NCI-H2171 (cell line): ENCODE measurements at places on chromosomes 5 and 9.

DNA sequence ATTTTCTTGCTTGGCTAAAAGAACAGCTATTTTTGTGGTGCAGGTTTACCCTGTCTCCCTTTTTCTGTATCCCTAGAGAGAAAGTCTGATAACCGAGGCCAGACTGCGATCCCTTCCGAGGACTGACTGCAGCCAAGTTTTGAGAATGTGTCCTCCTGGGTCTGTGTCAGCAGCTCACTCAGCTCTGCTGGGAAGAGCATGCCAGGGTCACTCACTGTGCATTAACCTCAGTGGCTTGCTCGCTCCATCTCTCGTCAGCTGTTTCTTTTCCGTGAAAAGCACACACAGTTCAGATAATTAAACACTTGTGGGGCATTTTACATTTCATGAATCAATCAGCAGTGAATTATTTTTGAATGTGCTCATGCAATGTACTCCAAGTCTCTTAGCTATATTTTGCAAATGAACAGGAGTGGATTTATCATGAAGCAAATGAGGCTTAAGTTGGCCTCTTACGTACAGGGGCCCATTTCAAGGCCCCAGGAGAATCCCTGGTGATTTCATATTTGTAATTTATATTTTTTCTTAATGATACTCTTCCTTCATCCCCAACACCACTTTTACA lies 252.1 kb downstream of the SMARCA2 start:
- DNase-seq = no peak

DNA sequence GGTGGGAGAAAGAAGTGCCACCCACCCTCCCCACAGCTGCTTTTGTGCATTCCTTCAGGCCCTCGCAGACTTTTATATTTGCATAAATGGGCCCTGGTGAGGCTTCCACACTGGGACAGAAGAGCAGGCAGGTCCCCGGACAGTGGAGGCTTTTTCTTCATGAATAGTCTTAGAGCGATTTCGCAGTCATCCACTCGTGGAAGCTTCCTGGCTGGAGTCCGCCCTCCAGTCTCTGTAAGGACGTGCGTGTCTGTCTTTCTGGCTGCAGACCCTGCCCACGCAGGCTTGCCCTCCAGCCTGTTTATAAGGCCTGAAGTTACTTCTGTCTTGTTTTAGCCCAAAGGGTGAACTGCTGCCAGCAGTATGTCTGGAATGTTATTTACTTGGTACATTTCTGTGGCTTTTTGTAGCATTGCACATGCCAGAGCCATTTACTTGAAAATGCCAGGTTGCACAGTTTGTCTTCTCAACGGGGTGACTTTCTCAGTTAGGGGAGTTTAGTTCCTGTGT lies 195.7 kb downstream of the AOPEP start:
- no peak for DNase-seq

- DNase-seq = peak; percentile 21
Observed at GRCh38 chr9:97529363-97530076, 28.1 kb downstream of the TMOD1 start.

- DNase-seq = peak; percentile 56
Observed at GRCh38 chr5:54217826-54218503, 92.4 kb downstream of the ARL15 start.

GRCh38 chr5:9495121-9495520 lies 50.8 kb downstream of the SEMA5A start:
- no peak for DNase-seq
